ENCODE measurements at places on chromosomes 7 and 10.

- no peak for DNase-seq
Observed at GRCh38 chr7:131008840-131009711, 275.1 kb upstream of the KLF14 start.

DNA sequence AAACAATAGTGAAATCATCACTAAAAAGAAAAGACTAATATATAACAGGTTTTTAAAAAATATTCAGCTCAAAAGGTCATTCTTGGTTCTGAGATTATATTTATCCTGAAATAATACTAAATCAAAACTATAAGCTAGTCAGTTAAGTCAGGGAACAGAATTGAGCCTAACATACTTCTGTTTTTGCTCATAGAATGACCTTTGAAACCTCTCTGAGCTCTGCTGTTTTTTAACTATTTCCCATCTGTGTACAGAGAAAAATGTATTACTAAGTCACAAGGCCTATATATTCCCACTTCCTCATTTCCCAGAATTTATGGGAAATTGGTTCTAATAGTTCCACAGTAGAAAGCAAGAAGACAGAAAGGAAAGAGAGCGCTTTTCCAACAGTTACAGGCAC, 346.8 kb upstream of the ETV1 start:
- DNase-seq, result no peak

DNA sequence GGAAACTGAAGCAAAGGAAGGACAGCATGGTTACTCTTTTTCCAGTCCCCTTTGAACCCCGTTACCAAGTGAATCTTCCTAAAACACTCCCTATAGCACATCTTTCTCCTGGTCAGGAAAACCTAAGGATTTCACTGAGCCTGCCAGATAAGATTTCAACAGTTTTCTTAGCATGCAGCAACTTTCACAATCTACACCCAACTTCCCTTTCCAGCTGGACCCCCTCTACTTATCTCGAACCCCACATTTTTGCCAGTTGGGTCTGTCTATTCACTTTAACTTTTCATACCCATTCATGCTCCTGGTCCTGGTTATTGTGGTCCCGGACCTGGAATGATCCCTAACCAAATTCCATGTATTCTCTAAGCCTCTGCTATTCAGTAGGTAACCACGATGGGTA, 14.9 kb upstream of the CPVL start:
- DNase-seq, result no peak

DNA sequence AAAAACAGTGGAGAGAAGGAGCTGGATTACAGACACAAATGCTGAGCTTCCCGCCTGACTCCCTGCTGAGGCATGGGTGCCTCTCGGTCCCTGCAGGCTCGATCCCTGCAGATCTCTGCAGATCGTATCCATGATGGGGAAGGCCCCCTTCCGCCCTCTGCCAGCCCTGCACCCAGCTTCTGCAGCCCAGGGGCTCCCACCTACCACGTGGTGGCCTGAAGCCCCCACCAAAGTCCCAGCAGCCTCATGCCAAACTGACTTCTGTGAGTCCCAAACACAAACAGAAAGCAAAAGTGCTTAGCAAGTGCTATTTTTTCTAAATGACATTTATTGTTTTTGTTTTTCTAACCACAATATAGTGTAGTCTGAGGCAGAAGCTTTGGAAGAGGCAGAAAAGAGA, 127.1 kb upstream of the CHST15 start:
- DNase-seq, result no peak

GRCh38 chr10:70331486-70332268, 47.9 kb upstream of the NPFFR1 start:
- DNase-seq, result no peak

GRCh38 chr10:8338177-8338766, 283.8 kb downstream of the GATA3 start:
- DNase-seq, result no peak

DNA sequence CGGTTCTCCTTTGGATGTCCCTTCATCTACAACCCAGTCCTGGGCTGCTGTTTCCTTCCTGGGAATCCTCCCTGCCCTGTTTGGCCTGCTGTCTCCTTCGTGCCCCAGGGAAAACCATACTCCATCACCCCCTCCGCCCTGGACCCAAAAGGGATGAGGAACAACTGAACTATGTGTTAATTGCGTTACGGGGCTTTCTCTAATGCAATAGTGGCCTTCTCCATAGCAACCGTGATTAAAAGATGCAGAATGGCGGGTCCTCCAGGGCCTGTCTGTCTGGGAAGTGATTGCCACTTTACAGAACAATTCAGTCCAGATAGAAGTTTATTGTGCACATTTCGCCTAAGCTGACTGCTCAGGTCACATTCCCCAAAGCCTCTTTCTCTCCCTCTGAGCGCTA, 112.0 kb upstream of the FGFR2 start:
- no peak for DNase-seq

DNA sequence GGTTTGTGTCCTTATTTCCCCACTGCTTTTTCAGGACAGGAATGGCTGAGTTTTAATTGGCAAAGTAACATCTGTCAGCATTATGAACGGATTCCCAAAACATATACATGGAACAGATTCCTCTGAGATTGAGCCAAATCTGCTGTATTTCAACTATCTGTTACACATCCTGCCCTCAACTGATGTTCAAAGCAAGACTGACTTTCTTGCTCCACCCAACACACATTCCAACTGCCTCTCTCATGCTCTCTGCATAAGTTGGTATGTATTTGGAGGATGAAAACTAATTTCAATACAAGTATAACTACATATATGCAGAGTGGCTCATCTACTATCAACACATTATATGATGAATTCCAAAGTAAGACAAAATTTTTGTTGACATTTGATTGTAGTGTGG, 342.2 kb downstream of the GATA3 start:
- no peak for DNase-seq

DNA sequence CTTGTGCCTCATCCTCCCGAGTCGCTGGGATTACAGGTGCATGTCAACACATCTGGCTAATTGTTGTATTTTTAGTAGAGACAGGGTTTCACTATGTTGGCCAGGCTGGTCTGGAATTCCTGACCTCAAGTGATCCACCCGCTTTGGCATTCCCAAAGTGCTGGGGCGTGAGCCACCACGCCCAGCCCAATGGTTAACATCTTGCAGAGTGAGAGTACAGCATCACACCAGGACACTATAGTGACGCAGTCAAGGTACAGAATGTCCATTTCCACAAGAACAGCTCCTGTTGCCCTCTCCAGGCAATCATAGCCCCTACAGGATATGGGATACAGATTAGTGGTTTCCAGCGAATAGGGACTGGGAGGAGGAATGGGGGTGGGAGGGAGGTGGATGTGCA, 34.0 kb downstream of the MYO1G start:
- DNase-seq, result no peak

GRCh38 chr10:120342115-120342714, 114.8 kb upstream of the PLPP4 start:
- no peak for DNase-seq

GRCh38 chr10:75762431-75762802, 331.0 kb downstream of the LRMDA start:
- no peak for DNase-seq

GRCh38 chr7:126119981-126120380, 1132.8 kb downstream of the GRM8 start:
- no peak for DNase-seq

DNA sequence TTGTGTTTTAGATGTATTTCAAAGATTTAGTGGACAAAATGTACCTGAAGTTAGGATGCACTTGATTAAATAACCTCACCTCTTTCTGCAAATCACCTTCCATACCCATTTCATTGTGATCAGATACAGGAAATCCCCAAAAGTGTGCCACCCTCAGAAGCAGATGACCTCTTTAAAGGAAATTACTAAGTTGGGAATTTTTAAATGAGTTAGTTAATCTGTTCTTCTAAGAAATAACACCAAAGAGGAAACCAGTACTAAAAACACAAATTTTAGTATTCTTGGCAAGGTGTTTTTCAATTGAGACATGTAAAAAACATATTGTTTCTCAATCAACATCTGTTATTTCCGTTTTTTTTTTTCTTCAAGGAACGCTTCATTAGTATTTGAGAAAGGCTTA, 4.6 kb upstream of the SEMA3A start:
- DNase-seq, result no peak

GRCh38 chr10:46543466-46544377, 12.7 kb downstream of the GPRIN2 start:
- DNase-seq, result no peak

DNA sequence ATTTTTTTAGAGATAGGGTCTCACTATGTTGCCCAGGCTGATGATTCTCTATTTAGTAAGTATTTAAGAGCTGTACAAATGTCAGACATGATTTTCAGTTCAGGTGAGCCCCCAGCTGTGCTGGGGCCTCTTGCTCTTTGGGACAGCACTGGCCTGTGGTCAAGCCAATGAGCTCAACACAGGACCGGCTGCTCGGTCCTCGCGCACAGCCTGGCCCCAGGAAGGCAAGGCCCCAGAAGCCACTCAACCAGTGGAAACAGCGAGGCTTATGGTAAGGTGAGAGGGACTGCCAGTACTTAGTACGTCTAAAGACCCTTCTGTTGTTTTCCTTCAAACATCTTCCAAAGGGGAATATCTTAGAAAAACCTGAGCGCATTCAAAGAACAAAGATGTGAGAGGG, 211.8 kb downstream of the SKIDA1 start:
- no peak for DNase-seq

- DNase-seq, result no peak
Observed at GRCh38 chr10:16626697-16627096, 105.0 kb upstream of the C1QL3 start.

- no peak for DNase-seq
Observed at GRCh38 chr7:111833466-111833865, 271.2 kb upstream of the IMMP2L start.

GRCh38 chr7:47743965-47744591, 162.2 kb upstream of the TNS3 start:
- DNase-seq, result no peak

GRCh38 chr10:29256586-29256985, 32.3 kb upstream of the LYZL1 start:
- DNase-seq, result no peak

DNA sequence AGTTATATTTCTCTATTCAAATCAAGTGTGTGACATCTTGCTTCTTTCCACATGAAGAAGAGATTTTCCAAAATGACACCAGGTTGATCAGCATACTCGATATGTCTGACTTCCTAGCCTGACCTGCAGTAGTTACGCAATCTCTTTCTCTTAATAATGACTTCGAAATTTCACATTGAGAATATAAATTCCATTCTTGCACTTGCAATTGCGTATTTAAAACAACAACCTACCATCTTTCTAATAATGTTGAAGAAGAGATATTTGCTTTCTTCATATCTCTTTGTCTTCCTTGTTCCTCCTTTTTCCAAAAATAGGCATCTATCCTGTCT, 276.3 kb downstream of the CSTF2T start:
- no peak for DNase-seq

GRCh38 chr7:144782883-144783282, 53.0 kb downstream of the TPK1 start:
- DNase-seq, result no peak

GRCh38 chr7:50189371-50189770, 96.3 kb upstream of the ZPBP start:
- no peak for DNase-seq

DNA sequence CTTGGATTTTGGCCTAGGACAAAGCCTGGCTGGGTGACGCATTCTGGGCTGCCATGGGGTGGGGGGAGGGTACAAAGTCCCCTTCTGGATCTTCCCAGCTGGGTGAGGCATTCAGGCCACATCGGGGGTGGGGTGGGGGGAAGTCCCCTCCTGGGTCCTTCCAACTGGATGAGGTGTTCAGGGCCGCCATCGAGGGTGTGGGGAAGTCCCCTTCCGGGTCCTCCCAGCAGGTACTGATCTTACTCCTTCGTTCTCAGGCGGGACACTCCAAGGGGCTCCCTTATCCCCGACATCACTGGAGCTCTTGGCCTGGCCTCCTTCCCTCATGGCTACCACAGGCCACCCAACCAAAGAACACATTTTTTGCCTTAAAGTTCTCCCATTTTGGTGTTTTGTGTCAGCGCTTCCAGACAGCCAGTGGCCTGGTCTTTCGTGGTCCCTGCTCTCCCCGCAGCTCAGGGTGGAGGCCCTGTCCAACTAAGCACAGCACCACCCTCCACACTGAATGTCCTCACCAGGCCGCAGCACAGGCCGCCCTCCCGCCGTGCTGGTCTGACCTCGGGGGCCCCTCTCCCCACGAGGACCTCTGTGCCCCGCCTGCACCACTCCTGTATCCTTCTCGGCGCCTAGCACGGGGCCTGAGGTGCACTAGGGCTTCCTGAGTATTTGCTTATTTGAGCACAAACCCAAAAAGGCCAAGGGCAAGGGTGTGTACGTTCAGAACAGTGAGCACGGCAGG, 38.5 kb downstream of the EN2 start:
- no peak for DNase-seq

DNA sequence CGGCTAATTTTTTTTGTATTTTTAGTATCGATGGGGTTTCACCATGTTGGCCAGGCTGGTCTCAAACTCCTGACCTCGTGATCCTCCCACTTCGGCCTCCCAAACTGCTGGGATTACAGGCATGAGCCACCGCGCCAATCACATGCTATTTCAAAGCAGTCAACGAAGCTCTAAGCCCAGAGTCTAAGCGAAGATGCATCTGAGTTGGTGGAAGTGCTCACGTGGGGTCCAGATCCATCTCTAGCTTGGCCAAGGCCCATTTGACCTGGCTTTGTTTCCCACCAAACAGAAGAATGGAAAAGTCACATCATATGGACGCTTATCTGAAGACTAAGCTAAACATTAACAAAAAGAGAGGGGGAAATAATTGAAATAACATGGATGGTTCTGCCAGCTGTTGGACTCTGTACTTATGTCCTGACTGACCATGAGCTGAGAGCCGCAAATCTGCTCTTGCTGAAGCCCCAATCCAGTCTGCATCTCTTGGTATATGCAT, 3.8 kb upstream of the GTF2I start:
- DNase-seq, result no peak

- DNase-seq, result no peak
Observed at GRCh38 chr7:151148319-151149259, 18.9 kb downstream of the GBX1 start.

DNA sequence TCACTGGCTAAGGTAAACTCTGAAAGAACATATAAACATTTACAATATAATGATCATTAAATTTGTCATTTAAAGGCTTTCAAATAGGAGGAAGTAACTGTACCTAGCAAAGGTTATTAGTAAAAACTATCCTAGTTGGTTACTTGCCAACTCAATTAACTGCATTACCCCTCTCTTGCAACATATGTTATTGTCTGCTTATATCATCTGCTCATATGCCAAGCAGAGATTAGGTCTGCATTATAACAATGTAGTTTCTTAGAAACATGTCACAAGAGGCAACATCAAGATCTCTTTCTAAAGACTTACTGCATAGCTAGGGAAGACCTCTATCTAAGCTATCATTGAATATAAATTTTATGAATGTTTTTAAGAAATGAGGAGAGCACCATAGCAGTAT, 132.5 kb downstream of the RELN start:
- DNase-seq, result no peak

DNA sequence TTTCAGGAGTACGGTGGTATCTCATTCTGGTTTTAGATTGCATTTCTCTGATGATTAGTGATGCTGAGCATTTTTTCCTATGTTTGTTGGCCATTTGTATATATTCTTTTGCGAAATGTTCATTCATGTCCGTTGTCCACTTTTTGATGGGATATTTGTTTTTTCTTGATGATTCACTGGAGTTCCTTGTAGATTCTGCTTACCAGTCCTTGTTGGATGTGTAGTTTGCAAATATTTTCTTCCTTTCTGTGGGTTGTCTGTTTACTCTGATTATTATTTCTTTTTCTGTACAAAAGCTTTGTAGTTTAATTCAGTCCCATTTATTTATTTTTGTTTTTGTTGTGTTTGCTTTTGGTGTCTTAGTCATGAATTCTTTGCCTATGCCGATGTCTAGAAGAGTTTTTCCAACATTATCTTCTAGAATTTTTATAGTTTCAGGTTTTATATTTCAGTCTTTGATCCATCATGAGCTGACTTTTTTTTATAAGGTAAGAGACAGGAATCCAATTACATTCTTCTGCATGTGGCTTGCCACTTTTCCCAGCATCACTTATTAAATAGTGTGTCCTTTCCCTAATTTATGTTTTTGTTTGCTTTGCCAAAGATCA, 320.5 kb downstream of the MAGI2 start:
- DNase-seq, result no peak
